Ecto neural progenitor cell (in vitro differentiated cells): ENCODE measurements at places on chromosomes 13 and 19.

DNA sequence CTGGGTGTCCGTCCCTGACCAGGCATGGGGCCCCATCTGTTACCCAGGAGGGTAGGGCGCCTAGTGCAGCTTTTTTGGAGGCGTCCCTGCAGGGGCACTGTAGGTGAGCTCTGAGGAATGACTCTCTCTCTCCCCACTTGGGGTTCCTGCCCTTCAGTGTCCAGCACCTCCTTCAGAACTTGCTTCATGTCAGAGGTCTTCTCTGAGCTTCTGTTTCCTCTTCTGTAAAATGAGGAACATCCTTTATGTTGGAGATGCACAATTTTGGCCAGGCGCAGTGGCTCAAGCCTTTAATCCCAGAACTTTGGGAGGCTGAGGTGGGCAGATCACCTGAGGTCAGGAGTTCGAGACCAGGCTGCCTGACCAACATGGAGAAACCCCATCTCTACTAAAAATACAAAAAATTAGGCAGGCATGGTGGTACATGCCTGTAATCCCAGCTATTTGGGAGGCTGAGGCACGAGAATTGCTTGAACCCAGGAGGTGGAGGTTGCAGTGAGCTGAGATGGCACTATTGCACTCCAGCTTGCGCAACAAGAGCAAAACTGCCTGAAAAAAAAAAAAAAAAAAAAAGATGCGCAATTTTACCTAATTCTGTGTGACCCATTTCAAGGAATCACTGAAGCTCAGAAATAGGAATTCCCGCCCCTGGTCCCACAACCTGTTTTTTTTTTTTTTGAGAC, 15.2 kb upstream of the PIK3R2 start:
- DNase-seq = no peak

- no peak for DNase-seq
Observed at GRCh38 chr19:7441468-7442146, 47.2 kb downstream of the PEX11G start.

DNA sequence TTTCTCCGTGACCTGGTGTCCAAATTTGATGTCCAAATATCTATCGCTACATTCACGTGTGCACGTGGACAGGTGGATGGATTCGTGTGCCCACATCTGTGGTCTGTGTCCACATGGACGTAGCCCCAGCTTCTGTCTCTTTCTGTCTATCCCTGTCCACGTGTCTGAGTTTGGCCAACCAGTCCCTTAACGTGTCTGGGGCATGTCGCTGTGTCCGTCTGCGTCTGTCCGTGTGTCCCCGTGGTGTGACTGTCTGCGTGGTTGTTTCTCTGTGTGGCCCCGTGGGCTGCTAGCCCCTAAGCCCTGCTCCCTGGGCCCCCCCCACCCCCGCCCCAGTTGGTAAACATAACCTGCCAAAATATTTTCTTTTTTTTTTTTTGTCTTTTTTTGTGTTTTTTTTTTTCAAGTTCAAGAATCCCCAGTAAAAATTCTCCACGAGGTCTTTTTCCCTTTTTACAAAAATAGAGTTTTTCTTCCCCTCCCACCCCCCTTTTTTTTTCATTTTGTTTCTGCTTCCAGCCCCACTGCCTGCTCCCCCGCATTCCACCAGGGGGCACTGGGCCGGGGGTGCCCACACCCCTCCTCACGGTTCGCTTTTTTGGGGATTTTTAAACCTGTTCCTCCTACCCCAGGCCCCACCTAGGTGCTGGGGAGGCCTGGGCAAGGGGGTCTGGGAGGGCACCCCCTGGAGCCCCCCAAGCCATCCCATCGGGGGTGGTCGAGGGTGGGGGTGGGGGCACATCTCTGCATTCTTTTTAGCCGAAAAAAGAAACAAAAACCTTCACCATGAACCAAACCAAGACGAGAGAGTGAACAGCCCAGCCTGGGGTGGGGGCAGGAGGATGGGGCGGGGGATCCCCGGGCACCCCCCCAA, 18.3 kb downstream of the PRKCSH start:
- DNase-seq = no peak

GRCh38 chr19:2659856-2660432, 42.5 kb downstream of the GNG7 start:
- no peak for DNase-seq

GRCh38 chr13:87676254-87677042, 5.3 kb downstream of the SLITRK5 start:
- no peak for DNase-seq

DNA sequence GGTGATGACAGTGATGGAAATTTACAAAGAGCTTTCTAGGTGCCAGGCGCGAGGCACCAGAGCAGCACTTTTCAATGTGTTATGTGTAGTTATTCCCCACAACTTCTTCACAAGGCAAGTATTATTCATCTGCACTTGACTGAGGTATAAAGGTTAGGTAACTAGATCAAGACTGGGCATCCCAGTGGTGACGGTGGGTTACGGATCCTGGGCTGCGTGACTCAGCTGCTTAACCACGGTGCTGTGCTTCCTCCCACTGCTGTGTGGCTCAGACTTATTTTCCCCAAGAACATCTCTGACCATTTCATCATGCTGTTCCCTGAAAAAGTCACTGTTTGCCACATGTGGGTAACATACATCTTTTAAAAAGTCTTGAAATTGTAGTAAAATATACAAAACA, 19.3 kb downstream of the EDDM13 start:
- DNase-seq = no peak

DNA sequence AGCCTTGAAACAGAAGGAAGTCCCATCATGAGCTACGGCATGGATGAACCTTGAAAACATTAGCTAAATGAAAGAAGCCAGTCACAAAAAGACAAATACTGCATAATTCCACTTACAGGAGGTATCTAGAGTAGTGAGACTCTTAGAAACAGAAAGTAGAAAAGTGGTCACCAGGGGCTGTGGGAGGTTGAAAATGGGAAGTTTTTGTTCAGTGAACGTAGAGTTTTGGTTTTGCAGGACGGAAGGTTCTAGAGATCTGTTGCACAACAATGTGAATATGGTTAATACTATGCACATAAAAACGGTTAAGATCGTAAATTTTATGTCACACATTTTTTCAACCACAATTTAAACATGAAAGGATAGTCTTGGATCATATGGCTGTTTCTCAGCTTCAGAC, 11.9 kb upstream of the SLC10A2 start:
- no peak for DNase-seq

DNA sequence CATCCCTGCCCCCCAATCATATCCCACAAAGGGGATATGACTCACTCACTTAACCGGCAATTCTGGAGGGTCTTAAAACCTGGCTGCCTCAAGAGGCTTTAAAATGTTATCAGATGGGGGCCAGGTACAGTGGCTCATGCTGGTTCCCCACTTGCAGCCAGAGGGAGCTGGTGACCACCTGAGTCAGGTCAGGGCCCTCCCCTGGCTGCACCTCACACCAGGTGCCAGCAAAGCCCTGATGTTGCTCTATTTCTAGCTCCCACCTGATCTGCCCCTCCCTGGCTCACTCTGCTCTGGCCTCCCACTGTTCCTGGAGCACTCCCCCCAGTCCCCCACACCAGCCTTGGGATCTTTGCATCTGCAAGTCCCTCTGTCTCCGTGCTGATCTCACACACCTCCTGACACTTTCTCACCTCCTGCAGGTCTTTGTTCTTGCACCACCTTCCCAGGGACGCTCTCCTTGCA, 14.2 kb downstream of the HPN start:
- no peak for DNase-seq

- no peak for DNase-seq
Observed at GRCh38 chr19:10808937-10809649, 26.9 kb downstream of the TMED1 start.

DNA sequence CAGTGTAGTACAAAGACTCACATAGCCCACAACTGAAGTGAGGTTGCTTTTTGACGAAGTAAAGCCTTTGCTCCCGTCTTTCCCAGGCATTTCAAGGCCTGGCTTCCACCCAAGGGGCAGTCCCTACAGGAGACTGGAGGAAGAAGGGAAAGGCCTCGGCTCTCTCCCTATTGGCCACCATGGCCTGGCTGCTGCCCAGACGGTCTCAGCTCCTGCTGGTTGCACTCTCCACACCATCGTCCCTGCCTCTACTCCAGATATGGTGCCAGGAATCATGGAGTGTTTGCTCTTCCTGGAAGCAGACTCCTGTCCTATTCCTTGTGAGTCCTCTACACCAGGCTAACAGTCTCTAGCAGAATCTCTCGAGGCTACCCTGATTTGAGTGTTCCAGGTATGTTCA, 124.1 kb upstream of the UQCRFS1 start:
- no peak for DNase-seq

GRCh38 chr19:39265321-39265916, 2.8 kb upstream of the IFNL2 start:
- DNase-seq = peak; percentile 53

GRCh38 chr19:11566164-11566563, 7.1 kb upstream of the ELOF1 start:
- DNase-seq = no peak

DNA sequence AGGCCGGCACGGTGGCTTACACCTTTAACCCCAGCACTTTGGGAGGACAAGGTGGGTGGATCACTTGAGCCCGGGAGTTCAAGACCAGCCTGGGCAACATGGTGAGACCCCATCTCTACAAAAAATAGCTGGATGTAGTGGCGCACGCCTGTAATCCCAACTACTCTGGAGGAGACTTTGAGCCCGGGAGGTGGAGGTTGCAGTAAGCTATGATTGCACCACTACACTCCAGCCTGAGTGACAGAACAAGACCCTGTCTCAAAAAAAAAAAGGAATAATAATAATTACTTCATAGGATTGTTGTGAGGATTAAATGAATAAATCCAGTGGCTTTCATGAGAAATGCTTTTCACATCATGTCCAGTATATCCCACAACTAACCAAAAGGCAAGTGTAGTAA, 8.0 kb downstream of the IGSF23 start:
- DNase-seq = no peak

- no peak for DNase-seq
Observed at GRCh38 chr13:30743319-30744055, 8.1 kb downstream of the ALOX5AP start.

DNA sequence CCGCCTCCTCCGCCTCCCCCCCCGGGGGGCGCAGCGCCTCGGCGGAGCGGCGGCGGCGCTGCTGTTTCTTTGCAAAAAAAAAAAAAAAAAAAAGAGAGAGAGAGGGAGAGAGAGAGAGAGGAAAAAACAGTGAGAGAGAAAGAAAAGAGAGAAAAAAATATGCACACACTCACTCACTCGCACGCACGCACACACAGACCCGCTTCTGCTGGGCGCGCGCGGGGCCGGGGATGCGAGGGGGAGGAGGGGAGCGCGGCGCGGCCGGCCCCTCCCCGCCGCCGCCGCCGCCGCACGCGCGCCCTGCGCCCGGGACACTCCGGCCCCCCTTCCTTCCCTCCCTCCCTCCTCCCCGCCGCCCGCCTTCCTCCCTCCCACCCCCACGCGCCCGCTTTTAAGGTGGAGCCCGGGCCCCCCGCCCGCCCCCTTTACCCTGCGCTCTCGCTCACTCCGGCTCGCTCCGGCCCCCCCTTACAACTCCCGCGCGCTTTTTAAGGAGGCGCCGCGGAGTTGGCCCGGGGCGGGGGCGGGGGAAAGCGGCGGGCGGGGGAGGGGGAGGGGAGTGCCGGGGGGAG, at the start of gene SAMD1:
Gene SAMD1 (minus strand): TSS at position 243 of the 572 bp plus-strand sequence.
- no peak for DNase-seq

GRCh38 chr19:3351702-3352447, 14.5 kb upstream of the NFIC start:
- no peak for DNase-seq

- DNase-seq = no peak
Observed at GRCh38 chr19:11554160-11554559, 4.9 kb downstream of the ELOF1 start.

- DNase-seq = no peak
Observed at GRCh38 chr13:47184321-47184720, 287.5 kb upstream of the HTR2A start.

DNA sequence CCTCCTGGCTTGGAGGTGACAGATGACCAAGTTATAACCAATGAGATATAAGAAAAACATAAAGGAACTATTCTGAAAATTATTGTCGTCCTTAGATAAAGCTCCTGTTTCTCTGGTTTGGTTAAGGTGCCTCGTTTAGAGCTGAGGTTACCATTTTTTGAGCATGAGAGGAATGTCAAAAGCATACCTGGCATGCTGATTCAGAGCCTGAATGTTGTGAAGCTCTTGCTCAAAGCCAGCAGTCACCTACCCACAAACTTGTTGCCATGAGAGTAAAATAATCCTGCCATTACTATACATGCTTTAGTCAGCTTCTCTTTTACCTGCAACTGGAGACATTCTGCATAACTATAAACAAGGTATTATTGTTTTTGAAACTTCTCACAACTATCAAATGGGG, 1116.2 kb downstream of the DIAPH3 start:
- DNase-seq = no peak

DNA sequence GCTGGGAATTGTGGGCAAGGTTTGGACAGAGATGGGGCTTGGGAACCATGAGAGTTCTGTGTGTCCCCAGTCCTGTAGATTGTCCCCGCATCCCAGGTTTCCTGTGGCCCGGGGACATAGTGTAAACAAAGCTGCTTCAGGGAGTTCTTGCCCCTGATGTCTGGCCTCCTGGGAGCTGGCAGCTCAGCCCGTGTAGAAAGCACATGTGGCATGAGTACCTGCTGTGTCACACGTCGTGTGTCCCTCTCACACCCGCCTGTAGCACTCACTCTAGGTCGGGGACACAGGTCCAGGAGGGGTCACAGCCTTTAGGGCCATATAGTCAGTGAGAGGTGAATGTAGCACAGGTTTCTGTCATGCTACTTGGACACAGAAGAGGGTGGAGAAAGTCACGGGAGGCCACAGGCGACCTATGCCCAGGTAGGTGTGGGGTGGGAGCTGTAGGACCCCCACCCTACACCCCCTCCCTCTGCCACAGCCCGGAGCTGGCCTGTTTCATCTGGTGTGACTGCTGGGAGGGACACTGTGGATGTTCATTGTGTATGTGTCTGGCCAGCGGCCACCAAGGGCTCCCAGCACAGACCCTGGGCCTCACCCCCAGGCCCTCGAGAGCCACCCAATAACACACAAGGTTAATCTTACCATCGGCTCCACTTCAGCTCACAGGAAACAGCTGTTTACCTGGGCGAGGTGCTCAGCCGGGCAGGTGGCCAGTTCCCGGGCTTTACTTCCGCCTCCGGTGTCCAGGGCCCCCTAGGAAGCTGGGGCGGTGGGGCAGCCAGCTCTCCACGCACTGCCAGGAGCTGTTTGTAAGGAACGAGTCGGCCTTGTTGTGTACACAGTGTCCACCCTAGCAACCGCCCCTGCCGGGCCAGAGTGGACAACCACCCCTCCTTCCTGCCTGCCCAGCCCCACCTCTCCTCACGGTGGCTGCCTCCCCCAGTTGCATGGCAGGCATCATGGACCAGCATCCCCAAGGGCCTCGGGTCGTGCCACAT, 49.7 kb downstream of the COMP start:
- DNase-seq = no peak

- no peak for DNase-seq
Observed at GRCh38 chr19:44924243-44924725, 9.9 kb downstream of the APOC1 start.

DNA sequence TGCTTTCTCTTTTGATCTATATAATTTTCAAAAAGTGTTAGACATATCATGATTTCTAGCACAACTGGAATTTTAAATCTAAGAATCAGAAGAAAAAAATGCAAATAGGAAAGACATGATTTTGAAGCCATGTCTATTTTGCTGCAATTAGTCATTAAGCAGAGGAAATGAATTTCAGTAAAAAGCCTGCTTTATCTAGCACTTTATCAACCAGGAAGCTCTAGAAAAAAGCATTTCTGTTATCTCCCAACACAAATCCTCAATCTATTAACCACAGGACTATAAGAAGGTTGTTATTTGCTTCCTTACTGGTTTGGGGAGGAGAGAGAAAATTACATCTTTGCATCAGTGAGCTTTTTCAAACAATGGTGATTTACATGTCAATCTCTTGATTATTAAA, 716.7 kb downstream of the DIAPH3 start:
- no peak for DNase-seq

- DNase-seq = peak; percentile 94
Observed at GRCh38 chr19:58575183-58576041, 2.3 kb upstream of the MZF1 start.
